ENCODE measurements at places on chromosomes 1 and 21.

- DNase-seq: no peak
Measured at GRCh38 chr1:39777306-39777705, 6.2 kb upstream of the OXCT2 start.

DNA sequence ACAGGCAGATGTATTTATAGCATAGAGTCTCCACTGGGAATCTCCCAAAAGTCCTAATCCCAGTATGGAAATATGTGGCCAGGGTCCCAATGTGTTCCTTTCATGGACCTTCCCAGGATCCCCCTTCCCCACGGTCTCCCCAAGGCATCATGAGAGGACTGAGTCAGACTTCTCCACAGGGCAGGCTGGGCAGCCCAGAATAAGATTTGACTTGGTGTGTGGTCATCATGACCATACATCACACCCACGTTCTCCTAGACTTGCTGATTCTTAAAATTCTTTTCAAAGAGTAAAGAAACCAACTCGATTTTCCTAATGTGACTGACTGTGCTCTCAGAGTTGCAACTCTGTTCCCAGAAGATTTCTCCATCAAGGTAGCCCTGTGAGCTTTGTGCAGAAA, 93.9 kb upstream of the CD34 start:
- no peak for DNase-seq

- peak; percentile 20 for DNase-seq
Measured at GRCh38 chr1:192983349-192983980, 75.7 kb downstream of the UCHL5 start.

- DNase-seq: no peak
Measured at GRCh38 chr1:179921472-179921871, 33.1 kb upstream of the CEP350 start.

- DNase-seq: no peak
Measured at GRCh38 chr1:20962576-20963258, 175.6 kb upstream of the HP1BP3 start.

All from activated T-cell treated with anti-CD3 and anti-CD28 coated beads for 24 hours (primary cell).